ENCODE measurements at places on chromosomes 4 and X.

GRCh38 chr4:152836936-152837335, 57.2 kb downstream of the ARFIP1 start:
- DNase-seq, result no peak

- DNase-seq, result no peak
Measured at GRCh38 chr4:37862961-37863360, 27.9 kb upstream of the TBC1D1 start.

DNA sequence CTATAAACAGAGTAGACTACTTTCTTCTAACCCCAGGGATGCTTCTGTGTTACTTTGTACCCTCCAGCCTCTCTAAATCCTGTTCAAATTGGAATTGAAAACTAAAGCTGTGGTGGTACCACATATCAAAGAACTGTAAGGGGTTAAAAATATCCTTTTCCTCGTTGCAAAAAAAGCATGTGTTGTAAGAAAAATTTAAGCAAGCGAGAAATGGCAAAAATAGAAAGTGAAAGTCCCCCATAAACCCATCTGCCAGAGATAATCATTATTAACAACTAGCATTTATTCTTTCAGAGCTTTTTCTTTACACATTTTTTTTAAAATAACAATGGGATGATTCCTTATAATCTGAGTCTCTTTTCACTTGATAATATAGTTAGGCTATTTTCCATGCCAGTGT, 40.6 kb downstream of the TMEM164 start:
- no peak for DNase-seq

DNA sequence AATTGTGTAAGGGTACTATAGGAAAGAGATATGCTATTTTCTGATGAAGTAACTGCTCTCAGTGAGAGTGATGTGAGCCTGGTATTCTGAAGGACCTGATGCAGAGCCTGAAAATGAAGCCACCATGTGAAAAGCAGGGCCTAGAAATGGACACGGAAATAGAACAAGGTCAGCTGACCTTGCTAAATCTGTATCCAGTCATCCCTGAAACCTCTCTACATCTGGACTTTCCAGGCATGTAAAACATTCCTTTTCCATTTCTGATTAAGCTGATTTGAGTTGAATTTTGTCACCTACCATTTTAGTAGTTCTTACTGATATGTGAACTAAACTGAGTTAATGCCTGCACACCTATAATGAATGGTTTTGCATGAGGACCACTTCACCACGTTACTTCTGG, 72.4 kb upstream of the NEIL3 start:
- DNase-seq, result peak; percentile 16

DNA sequence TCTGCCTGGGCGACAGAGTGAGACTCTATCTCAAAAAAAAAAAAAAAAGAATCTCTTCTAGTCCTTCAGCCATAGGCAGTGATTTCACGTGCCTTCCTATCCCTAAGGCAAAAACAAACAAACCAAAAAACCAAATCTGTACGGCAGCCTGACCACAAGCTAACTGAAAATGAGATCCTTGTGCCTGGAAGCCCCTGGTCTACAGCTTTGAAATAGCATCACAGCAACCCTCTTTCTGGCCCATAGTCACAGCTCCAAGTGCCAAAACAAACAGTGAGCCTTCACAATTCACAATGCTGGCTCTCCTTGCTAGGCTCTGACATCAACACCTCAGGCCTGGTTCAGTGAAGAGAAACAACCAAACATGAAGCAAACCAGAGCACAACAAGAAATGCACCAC, 46.1 kb downstream of the TMEM150C start:
- DNase-seq, result peak; percentile 55

GRCh38 chr4:138086611-138087041, 155.5 kb downstream of the SLC7A11 start:
- no peak for DNase-seq

DNA sequence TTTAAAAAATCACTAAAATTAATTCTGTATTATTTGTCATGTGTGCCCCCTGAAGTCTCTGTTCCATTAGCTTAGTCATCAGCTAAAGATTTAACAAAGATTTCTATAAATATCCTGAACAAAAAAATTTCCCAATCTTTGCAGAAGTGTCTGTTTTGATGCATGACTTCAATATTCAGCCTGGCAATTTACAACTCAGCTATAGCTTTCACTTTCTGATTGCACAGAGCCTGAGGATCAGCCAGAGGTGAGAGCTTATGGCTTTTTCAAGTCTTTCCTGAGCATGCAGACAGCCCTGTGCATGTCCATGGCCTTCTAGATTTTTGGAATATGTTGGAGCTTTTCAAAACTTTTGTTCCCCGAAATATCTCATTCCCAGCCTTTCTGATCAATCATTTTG, 420.1 kb downstream of the ZNF674 start:
- no peak for DNase-seq
